Immature natural killer cell (primary cell): ENCODE measurements at places on chromosomes 5 and 9. TPM values are rescaled to one million over a fixed set of nuclear protein-coding genes. Genes with fewer than 3 reads are reported as not detected.

- DNase-seq: no peak
- H3K27ac ChIP-seq: no peak overlapping the region
- no peaks in the 10 kb centered on the region for H3K36me3 ChIP-seq
- no peak overlapping the region for H3K4me3 ChIP-seq
- peaks cover 4% of the 10 kb centered on the region for H3K27me3 ChIP-seq
Measured at GRCh38 chr9:76697554-76697953, 66.7 kb upstream of the PCA3 start.

The MCTP1 gene
- polyA plus RNA-seq: 1.5 TPM

The MAMDC4 gene
- not detected for polyA plus RNA-seq

DNA sequence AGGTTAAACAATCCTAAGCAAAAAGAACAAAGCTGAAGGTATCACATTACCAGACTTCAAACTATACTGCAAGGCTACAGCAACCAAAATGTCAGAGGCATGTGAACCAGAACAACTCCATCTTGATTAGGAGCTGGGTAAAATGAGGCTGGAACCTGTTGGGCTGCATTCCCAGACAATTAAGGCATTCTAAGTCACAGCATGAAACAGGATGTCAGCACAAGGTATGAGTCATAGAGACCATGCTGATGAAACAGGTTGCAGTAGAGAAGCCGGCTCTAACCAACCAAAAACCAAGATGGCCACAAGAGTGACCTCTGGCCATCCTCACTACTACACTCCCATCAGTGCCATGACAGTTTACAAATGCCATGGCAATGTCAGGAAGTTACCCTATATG lies 252.0 kb downstream of the RASEF start:
- no peaks in the 10 kb centered on the region for H3K36me3 ChIP-seq
- no peaks in the 10 kb centered on the region for H3K27me3 ChIP-seq
- no peak overlapping the region for H3K27ac ChIP-seq

GRCh38 chr9:119175581-119175980 lies 193.7 kb downstream of the BRINP1 start:
- H3K27me3 ChIP-seq: no peaks in the 10 kb centered on the region
- no peak overlapping the region for H3K4me3 ChIP-seq
- H3K27ac ChIP-seq: no peak overlapping the region
- no peaks in the 10 kb centered on the region for H3K4me1 ChIP-seq
- H3K36me3 ChIP-seq: no peaks in the 10 kb centered on the region
- no peak for DNase-seq
